ENCODE measurements at places on chromosomes 4 and X.

DNA sequence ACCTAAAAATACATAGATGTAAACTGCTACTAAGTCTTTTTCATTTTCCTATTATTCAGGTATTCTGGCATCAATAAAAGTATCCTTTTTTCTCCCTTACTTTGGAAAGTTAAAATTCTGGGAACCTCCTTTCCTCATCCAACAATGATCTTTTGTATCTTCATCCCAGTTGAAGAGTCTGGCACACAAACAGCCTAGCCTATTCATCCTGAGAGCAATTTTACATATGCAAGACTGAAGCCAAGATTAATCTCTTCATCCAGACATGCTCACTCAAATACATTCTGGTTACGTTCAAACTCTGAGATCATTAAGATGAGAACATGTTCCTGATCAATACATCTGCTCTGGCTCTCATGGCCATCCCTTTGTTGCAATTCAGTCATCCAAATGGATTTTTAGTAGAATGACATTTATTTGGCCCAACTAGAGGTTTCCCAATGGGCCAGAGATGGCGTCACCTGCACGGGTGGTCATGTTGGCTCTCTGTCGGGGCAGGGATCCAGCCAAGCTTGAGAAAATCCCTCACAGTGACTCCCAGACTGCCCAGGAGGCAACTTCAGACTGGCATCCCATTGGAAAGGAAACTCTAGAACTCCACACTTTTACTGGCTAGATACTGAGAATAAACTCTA, 135.3 kb upstream of the VCX2 start:
- no peak for DNase-seq

- no peak for DNase-seq
These were observed 349.2 kb upstream of the MAD2L1 start for GRCh38 chr4:120415896-120416295.

- peak; percentile 38 for DNase-seq
These were observed 56.0 kb downstream of the SPRY1 start for GRCh38 chr4:123452616-123453015.

- DNase-seq: no peak
These were observed 91.3 kb upstream of the WDR44 start for GRCh38 chrX:118254611-118255010.

DNA sequence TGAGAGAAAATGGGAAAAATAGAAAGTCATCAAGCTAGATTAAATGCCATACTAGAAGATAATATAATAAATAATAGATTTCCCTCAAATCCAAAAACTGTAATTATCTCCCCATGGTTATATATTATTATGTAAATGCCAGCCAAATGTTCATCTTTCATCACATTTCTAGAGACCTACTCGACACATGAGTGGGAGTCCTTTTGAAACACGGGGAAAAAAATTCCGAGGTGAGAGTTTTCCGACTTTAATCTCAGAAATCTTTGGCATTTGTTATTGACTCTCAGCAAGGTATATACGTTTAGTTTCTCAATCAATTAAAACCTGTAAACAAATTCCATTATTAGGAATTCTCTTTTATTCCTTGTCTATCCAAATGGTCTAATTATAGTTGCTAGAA, 465.4 kb upstream of the SMIM31 start:
- no peak for DNase-seq

GRCh38 chr4:54233277-54233696, 4.2 kb downstream of the PDGFRA start:
- DNase-seq: no peak

DNA sequence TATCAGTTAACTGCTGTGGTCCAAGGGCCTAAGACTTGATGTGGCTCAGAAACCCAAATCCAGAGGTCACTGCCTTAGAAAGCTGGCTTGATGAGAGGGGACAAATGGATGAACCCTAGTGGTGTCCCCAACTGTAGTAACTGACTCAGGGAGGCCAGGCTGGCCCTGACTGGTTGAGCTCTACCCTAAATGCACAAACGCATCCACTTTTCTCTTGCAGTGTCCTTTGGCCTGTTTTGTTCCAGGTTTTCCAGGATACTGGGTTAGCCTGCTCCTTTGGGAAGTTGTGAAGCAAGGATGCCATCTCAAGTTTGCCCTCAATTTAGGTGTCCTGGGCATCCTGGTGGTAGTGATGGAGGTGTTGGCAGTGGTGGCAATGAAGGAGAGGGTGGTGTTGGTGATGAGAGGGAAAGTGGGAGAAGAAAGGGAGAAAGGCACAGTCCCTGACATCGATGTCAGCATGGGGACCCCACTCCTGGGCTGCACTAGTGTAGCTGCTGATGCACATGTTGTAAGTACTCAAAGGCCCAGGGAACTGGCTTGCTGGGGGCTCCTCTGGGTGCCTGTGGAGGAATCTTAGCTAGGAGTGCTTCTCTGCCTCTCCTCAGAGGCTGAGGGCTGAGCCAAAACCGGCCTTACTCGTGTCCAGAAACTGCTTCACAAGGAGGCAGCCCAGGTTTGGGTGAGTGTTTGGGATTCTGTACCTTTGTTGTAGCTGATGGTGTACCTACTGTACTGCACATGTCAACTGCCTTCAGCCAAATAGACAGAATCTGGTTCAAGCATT, 2.9 kb upstream of the HAND2 start:
- no peak for DNase-seq

- no peak for DNase-seq
These were observed 29.2 kb upstream of the LARP1B start for GRCh38 chr4:128031756-128032384.

DNA sequence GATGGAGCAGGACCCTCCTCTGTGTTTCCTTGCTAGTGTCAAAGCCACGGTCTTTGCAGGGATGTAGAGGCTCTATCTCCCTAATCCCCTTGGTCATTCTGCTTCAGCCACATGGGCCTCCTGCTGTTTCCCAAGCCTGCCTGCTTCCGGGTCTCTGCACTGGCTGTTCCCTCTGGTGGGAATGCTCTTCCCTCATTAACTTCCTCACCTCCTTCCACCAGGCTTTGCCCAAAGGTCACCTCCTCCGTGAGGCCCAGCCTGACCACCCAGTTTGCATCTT, 56.6 kb downstream of the ABLIM2 start:
- no peak for DNase-seq

DNA sequence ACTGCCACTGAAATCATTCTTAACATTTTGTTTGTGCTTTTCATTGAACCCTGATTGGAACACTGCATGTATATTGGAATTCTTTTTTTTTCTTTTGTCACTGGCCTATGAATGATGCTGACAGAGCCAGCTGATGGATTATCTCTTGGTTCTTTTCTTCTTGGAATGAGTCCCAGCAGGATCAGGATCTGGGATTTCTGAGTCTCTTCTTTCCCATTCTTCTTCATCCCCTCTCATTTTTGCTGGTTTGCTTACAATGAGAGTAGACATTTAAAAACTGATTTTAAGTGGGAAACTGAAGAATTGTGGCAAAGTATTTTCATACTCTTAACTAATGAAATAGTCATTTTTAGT, 9.0 kb downstream of the DCUN1D4 start:
- no peak for DNase-seq

- DNase-seq: no peak
These were observed 595 bp upstream of the NAP1L2 start for GRCh38 chrX:73215246-73215645.

- no peak for DNase-seq
These were observed 81.6 kb downstream of the SORBS2 start for GRCh38 chr4:185730387-185730786.

- DNase-seq: no peak
These were observed 36.0 kb downstream of the CXCL8 start for GRCh38 chr4:73776321-73776729.

DNA sequence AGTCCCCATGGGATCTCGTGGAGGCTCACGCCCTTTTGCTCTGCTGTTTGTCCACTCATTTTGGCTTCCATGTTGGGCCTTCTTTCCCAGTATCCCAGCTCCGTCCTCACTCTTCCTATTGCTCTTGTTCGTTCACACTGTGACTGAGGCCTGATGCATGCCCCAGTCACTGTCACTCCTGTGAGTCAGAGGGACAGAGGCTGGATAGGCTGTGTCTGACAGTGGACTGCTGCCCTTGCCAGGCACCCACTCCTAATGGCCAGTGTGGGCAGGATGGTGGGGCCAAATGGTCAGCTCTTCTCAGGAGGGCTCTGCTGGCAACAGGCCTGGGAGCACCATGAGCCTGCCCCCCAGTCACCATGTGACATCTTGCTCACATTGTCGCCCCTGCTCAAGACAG, 40.0 kb downstream of the HADH start:
- DNase-seq: no peak

GRCh38 chr4:184328022-184328736, 110.5 kb upstream of the ENPP6 start:
- no peak for DNase-seq

GRCh38 chrX:2582667-2583066, 81.9 kb upstream of the DHRSX start:
- no peak for DNase-seq

- DNase-seq: no peak
These were observed 2.3 kb downstream of the IRF2 start for GRCh38 chr4:184471881-184472613.

DNA sequence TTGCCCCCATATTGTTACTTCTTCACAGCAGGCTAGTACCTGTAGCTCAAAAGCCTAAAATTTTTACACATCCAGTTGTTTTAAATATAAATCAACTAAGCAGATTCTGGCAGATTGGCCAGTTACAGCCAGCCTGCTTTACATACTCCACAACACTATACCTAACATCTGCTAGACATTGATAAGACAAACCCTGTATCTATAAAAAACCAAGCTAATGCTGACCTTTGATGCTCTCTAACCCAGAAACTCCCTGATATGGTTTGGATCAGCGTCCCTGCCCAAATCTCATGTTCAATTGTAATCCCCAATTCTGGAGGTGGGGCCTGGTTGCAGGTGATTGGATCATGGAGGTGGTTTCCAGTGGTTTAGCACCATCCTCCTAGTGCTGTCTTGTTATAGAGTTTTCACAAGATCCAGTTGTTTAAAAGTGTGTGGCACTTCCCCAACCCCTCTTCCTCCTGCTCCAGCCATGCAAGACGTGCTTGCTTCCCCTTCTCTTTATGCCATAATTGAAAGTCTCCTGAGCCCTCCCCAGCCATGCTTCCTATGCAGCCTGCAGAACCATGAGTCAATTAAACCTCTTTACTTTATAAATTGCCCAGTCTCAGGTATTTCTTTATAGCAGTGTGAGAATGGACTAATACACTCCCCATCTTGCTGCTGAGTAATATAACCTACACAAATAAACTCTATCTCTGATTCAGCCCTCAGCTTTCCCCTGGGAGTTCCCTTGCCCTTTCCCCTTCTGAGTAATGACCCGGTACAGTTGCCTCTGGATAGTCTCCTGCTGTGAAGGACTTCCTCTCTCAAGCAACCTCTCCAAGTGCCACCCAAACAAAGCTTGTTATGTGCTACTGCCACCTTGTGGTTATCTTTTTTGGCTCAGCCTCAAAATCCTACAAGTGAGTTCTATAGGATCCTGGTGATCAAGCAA, 39.6 kb downstream of the ZCCHC13 start:
- peak; percentile 86 for DNase-seq

DNA sequence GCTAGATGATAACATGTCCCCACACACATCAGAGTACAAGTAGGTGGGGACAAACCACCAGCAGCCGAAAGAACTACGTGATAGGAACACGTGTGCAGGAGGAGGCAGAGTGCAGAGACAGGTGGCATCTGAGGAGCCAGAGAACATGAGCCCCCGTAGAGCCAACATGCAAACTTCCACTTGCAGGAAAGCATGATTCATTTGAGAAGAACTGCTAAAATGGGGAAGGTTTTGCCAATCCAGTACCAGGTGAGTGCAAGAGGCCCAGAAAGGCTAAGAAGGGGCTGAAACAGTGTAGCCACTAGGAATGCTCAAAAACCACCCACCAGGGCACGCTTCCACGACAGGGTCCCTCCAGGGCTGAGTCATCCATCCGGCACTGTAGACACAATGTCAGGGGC, 149.8 kb upstream of the TENM3 start:
- DNase-seq: no peak

DNA sequence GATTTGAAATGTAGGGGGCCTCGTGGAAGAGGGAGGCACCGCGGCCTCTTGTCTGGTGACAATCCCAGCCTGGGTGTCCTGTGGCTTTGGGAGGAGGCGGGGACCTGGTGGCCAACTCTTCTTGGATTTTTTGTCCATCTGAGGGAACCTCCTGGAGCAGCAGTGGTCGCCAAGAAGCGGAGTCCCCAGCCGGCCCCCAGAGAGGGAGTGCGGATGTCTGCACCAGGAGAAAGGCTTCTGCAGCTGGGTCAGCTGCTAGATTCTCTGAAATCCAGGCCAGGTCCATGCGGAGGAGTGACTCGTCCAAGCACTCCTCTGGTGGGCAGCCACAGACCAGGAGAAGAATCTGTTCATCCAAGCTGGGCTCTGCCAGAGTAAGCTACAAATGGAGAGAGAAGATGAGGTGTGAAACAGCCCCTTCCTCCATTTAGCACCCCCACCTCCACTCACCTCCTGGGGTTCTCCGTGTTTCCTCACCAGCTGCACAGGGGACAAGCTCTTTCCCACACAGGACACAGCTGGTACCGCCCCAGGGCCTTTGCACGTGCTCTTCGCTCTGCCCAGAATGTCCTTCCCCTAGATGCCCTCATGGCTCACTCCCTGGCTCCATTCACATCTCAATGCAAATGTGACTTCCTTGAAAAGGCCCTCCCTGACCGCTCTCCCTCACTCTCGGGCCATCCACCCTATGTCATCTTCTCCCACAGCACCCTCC, 27.6 kb downstream of the C4orf50 start:
- no peak for DNase-seq

GRCh38 chr4:71231129-71232055, 107.4 kb upstream of the SLC4A4 start:
- no peak for DNase-seq

- no peak for DNase-seq
These were observed 163.3 kb upstream of the USP38 start for GRCh38 chr4:143021384-143021783.

DNA sequence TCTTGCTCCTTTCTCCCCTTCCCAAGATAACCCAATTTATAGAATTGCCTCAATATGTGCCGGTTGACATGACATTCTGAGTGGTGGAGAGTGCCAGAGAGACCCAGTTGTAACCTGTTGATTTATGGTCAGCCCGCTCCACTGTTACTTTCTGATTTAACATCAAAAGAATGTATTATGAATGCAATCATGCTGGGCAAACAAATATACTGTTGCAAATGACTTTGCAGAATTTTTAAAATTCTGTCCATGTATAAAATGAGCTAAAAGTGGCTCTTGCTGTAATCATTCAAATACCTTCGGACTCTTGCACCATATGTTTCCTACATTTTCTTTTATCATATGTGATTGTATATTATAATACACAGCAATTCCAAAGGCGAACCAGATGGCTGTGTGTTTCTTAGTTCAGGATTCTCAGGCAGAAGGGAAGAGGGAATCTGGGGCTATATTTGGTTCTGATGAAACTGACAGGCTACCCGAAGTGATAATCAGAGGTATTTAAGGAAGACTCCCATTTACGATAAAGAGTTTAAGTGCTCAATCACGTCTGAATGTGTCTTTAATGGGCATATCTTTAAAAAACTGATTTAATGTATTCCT, 131.7 kb downstream of the CLCN4 start:
- no peak for DNase-seq

DNA sequence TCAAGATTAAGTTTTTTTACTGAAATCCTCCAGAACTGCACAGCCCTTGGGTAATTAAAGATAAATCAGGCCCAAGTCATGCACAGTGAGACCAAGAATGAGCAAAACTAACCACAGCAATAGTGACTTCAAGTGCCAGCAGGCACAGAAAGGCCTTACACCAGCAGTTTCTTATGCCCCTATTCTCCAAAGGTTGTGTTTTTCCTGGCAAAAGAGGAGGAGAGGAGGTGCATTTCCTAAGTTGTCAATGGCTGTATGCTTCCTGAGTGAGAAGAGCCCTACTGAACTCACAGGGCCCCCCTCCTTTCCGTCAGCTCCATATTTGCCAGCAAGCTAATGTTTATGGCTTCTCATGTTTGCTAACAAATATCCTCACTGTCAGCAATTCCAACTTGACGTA, 418.7 kb upstream of the INTU start:
- DNase-seq: no peak

- no peak for DNase-seq
These were observed 20.5 kb downstream of the RAB40A start for GRCh38 chrX:103498786-103499185.
